C1 segment of cervical spinal cord (tissue), 14 donors: ENCODE measurements at places on chromosomes 1 and 21.

DNA sequence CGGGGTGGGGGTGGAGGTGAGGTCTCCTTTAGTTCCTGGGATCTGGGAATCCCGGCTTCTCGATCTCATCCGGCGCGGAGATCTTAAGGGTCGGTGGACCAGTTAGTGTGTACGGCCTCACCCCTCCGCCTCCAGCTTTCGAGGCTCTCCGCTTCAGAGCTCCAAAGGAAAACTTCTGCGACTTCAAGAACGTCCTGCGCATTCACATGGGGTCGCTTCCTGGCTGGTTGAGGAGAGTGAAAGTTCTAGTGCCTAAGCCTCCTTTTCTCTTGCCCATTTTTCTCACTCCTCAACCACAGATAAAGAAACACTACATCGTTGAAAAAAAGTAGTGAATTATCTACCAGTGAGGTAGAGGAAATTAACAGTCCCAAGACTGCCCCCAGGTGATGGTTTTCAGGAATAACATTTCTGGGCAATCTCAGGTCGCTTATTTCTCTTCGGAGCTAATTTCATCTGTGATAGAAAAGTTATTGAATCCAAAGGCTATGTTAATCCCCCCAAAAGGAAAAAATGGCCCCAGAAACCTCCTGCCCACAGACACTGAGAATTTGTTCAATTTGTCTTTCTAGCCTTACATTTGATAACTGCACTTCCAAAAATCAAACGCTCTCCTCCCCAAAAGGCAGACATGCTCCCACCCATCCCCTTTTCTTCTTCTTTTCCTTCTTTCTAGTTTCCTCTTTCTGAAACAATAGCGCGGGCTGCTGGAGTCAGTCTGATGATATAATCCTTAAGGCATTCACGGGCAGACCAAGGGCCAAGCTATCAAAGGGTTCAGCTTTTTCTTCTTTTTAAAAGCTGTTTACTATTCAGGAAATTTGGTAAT, 20.6 kb upstream of the TBX15 start:
- DNase-seq: no peak

GRCh38 chr1:48043622-48044021, 46.4 kb upstream of the TRABD2B start:
- DNase-seq: no peak

DNA sequence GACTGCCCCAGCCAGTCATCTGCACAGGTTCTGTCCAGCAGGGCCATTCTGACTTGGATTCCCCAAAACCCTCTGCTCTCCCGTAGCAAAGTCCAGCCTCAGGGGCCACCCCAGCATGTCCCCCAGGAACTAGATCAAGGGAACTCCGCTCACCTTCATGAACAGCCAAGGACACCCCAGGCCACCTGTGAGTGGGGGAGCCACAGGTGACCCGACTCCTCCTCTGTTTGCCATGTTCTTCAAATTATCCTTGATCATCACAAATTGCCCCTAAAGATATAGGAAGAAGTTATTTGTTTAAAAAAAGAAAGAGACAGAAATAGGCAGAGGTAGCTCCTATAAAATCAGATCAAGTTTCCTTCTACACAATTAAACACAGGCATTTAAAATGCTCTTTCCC, 475.0 kb downstream of the MATN1 start:
- no peak for DNase-seq

DNA sequence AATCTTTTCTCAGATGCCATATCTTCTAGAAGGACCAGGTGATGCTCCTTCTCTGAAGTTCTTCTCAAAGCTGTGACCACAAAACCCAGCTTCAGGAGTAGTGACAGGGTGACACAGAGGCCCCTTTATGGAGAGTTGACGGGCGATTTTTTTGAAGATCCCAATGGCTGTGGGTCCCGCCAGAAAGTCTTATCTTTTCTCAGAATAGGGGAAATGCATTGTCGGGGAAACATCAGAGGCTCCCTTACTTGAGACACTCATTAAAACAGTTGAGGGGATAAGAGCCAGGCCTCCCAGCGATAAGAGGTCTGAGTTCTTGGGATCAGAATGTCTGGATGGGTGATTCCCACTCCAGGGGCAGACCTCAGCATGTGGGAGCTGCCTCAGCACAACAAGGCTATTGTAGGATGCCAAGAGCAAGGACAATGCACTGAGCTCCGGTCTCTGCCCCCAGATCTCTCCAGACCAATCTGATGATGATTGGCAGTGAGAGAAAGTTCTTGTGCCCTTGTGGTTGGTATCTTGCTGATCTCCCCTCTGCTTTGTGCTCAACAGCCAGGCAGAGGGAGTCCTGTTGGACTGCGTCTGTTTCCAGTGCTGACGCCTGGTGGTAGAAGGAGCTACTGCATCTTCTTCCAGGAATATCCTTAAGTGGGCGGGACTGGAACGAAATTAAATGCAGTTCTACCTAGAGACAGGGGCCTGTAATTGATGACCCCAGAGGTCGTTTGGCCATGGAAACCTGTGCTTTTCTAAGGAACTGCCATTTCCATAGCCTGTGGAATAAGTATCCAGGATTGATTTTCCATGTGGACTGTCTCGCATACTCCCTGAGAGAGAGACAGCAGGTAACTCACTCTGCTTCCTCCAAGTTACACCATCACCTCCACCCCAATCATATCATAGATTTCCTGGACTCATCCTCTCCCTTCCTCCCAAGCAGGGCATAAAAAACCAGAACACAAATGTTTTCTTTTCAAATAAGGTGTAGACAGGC, 6.8 kb upstream of the ACKR1 start:
- no peak for DNase-seq

- no peak for DNase-seq
Measured at GRCh38 chr1:161737625-161738024, 12.0 kb upstream of the DUSP12 start.

- DNase-seq: no peak
Measured at GRCh38 chr1:216723274-216723780, at the start of gene ESRRG. Gene ESRRG (minus strand): TSS chr1:216723429. CDS start chr1:216723299, 130 bp downstream.

- no peak for DNase-seq
Measured at GRCh38 chr1:96145492-96145891, 576.1 kb upstream of the PTBP2 start.

- no peak for DNase-seq
Measured at GRCh38 chr1:81366173-81366572, 434.6 kb upstream of the ADGRL2 start.

- no peak for DNase-seq
Measured at GRCh38 chr1:15851210-15852035, 3.9 kb downstream of the SPEN start.

- no peak for DNase-seq
Measured at GRCh38 chr1:79792219-79792930, 785.8 kb upstream of the ADGRL4 start.

- DNase-seq: no peak
Measured at GRCh38 chr1:112393631-112393974, 2.4 kb upstream of the CTTNBP2NL start.

DNA sequence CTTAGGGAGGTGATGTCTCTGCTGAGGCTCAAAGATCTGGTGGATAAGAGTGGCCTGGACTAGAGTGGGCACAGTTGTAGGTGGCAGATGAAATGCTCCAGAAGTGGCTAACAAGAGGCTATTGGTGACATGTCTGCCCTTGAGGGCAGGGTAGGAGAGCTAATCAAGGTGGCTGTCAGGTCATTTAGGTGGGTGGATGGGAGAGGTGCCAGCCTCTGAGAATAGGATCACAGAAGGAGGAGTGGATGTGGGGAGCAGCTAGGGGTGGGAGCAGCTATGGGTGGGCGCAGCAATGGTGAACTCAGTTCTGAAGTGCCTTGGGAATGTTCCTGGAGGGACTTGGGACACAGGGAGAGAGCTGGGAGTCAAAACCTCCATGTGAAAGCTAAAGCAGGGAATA, 142.0 kb upstream of the GRIK3 start:
- no peak for DNase-seq

GRCh38 chr1:31073044-31073443, 7.5 kb upstream of the PUM1 start:
- no peak for DNase-seq

DNA sequence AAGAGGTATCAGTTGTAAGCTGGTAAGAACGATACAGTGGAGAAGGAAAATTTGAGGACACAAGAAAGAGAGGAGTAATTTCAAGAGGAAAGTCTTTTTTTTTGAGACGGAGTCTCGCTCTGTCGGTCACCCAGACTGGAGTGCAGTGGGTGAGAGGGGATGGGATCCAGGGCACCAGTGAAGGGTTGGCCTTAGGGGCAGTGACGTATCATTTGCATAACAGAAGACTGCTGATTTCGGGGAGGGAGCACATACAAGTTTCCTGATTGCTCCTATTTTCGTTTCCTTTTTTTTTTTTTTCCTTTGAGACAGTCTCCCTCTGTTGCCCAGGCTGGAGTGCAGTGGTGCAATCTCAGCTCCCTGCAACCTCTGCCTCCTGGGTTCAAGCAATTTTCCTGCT, 4.2 kb downstream of the S100A13 start:
- DNase-seq: no peak

- DNase-seq: peak; percentile 82
Measured at GRCh38 chr1:51583532-51583931, 33.4 kb upstream of the OSBPL9 start.

- no peak for DNase-seq
Measured at GRCh38 chr1:11238311-11238710, 24.0 kb downstream of the MTOR start.

DNA sequence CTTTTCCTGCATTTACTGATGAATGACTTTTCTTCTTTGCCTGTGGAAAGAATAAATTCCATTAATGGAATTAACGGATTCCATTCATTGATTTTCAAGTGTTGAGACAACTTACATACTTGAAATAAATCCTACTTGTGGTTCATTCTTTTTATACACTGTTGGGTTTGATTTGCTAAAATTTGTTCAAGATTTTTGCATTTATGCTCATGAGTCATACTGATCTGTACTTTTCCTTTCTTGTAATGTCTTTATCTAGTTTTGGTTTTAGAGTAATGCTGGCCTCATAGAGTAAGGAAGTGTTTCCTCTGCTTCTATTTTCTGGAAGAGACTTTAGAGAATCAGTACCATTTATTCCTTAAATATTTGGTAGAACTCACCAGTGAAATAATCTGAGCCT, 14.4 kb downstream of the UROD start:
- no peak for DNase-seq

- DNase-seq: no peak
Measured at GRCh38 chr1:88984569-88984968, 7.9 kb downstream of the KYAT3 start.

- no peak for DNase-seq
Measured at GRCh38 chr1:117398957-117399356, 31.7 kb downstream of the MAN1A2 start.

- DNase-seq: no peak
Measured at GRCh38 chr1:229671310-229671709, 45.3 kb downstream of the URB2 start.
